ENCODE measurements at places on chromosomes 6 and 20. TPM values are rescaled to one million over a fixed set of nuclear protein-coding genes. Genes with fewer than 3 reads are reported as not detected.

GRCh38 chr20:63165356-63166192 is 50.4 kb downstream of the YTHDF1 start:
- H3K4me1 ChIP-seq, result no peaks in the 10 kb centered on the region
- no peak overlapping the region for H3K27ac ChIP-seq
- no peak overlapping the region for H3K4me3 ChIP-seq
- no peaks in the 10 kb centered on the region for H3K36me3 ChIP-seq
- H3K27me3 ChIP-seq, result no peaks in the 10 kb centered on the region

DNA sequence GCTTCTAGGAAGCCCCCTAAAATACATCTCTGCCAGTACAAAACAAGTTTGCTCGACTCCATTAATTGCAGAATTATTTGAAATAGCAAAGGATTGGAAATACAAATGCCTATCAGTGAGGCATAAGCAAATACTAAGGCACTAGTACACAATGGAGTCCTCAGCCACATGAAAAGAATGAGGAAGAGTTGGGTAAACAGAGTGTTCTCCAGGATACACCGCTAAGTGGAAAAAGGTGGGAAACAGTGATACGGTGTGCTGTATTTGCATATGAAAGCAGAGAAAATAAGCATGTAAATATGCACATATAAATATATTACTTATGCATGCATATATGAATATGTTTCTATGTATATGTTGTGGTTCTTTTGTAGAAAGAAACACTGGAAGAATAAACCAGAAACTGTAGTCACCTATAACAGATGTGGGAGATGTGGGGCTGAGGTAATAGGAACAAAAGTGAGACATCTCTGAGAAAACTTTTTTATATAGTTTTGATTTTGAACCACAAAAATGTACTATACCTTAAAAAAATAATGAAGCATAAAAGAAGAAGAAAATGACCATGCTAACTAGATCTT is 143.4 kb upstream of the MYLIP start:
- no peaks in the 10 kb centered on the region for H3K4me1 ChIP-seq
- no peak overlapping the region for H3K4me3 ChIP-seq
- no peak for DNase-seq
- no peak overlapping the region for H3K27ac ChIP-seq
- no peaks in the 10 kb centered on the region for H3K27me3 ChIP-seq

The PDYN gene
- polyA plus RNA-seq, result not detected

DNA sequence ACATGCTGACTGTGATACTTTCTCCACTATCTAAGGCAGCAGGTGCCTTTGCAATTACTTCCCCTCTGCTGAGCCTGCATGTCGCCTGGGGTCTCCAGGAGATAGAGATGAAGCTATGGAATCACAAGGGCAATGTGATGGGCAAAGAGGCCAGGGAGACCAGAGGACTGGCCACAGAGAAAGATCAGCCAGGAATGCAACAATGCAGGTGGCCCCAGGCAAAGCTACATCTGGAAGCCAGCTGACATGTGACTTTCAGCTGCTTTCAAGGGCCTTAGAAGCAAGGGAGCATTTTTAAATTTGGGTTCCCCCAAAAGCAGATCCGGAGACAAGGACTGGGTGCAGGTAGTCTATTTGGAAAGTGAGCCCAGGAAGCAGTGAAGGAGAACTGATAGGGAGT is 107.9 kb upstream of the SRSF6 start:
- no peaks in the 10 kb centered on the region for H3K36me3 ChIP-seq
- DNase-seq, result no peak
- H3K4me1 ChIP-seq, result no peaks in the 10 kb centered on the region
- no peak overlapping the region for H3K27ac ChIP-seq
- no peak overlapping the region for H3K4me3 ChIP-seq
- H3K27me3 ChIP-seq, result no peaks in the 10 kb centered on the region

DNA sequence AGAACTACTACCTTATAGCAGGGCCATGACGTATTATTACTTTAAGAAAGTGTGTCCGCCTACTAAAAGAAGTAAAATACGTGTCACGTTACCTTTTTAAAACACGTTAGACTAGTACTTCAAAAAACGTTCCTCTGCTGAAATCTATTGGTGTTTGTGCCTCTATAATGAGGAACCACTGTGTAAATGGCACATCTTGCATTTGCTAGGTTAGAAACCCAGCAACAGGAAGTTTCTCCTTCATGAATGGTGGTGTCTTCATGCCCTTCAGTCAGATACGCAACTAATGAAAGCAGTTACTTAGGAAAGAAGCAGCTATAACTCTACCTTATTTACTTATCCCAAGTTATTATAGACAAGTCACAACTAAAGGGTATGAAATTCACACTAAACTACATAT is 343.5 kb downstream of the RNGTT start:
- H3K4me1 ChIP-seq, result no peaks in the 10 kb centered on the region
- H3K4me3 ChIP-seq, result no peak overlapping the region
- DNase-seq, result no peak
- H3K27ac ChIP-seq, result no peak overlapping the region

- H3K27ac ChIP-seq, result no peak overlapping the region
- H3K4me3 ChIP-seq, result no peak overlapping the region
- H3K36me3 ChIP-seq, result no peaks in the 10 kb centered on the region
- no peaks in the 10 kb centered on the region for H3K27me3 ChIP-seq
Measured at GRCh38 chr6:161882196-161882765, 608.4 kb upstream of the AGPAT4 start.

DNA sequence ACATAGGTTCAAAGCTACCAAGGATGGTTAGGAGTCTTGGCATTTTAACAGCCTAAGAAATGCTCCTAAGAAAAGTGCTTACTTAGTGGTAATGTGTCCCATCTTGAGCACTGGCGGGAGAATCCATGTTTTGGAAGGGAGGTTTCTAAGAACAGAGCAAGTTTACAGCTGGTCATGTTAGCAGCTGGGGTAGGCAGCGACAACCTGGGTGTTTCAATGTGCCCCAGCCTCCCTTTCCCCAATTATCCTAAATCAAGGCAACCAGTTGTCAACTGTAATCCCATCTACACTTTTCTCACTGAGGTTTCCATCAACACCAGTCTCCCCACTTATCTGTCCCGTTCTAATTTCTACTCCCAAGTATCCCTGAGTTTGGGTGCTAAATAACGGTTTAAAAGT is 1.6 kb upstream of the JAG1 start:
- no peaks in the 10 kb centered on the region for H3K36me3 ChIP-seq
- no peak for DNase-seq
- H3K27me3 ChIP-seq, result peaks cover 4% of the 10 kb centered on the region
- H3K4me3 ChIP-seq, result no peak overlapping the region
- peaks cover 22% of the 10 kb centered on the region for H3K4me1 ChIP-seq

The SYTL3 gene
- 12.7 TPM for polyA plus RNA-seq

The LGSN gene
- not detected for polyA plus RNA-seq

DNA sequence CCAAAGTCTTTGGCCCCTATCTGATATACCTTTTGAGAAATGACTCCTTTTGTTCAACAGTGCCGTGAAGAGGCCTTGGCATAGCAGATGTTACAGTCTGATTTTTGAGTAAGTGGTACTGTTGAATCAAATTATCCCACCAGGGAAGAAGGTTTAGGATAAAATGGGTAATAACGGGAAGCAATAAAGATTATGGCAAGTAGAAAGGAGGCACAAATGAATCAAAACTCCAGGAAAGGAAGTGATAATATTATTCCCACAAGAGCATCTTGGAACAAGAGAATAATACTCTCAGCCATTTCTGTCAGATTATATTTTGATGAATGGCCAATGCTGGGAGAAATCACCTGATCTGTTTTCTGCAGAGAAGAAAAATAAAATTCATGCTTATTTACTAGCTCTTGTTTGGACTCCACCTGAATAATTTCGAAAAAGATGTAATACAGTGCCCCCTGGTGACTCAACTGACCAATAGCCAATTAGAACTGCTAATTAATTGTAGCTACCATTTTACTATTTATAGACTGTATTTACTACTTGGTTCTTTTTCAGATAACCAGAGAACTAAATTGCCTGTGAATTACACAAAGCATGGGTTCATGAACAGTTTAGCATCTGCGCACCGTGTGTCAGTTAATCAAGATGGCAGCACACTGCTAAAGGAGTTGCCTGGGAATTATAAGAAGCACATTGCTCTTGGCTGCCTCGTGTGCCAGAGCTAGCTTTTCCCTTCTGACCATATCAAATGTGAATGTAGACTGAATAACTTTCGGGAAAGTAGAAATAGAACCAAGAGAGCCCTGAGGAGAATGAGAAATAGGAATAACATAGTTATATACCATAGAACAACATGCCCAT is 78.5 kb upstream of the TRDN start:
- no peak for DNase-seq
- H3K27ac ChIP-seq, result no peak overlapping the region
- H3K4me1 ChIP-seq, result no peaks in the 10 kb centered on the region
- no peak overlapping the region for H3K4me3 ChIP-seq
- no peaks in the 10 kb centered on the region for H3K27me3 ChIP-seq

DNA sequence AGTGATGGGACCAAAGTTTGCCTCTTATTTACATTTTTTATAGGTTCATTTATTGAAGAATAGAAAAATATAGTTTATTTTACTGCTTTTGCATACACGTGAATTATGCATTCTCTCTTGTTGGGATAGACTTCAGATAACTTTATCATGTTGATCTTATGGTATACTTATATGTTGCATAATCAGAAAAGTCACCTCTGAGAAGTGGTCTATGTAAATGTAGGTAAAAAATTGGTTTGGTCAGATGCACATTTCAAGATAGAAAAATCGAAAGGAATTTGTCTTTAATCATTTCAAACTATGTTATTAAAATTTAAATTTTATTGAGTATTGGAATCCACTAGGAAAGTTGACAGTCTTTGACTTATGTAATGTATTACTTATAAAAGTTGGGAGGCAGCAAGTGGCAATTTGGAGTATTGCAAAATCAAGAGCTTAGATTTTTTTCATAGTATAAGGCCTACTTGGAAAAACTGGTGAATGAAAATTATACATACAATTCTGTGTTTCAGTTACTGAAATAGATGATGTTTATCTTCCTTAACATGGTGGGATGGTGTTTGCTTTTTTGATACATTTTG is 2.4 kb downstream of the PHF3 start:
- H3K27ac ChIP-seq, result no peak overlapping the region
- DNase-seq, result no peak
- peaks cover 3% of the 10 kb centered on the region for H3K36me3 ChIP-seq
- no peak overlapping the region for H3K4me3 ChIP-seq
- no peaks in the 10 kb centered on the region for H3K27me3 ChIP-seq
- H3K4me1 ChIP-seq, result peaks cover 23% of the 10 kb centered on the region

- peak; percentile 4 for DNase-seq
- H3K4me3 ChIP-seq, result peak overlapping the region; percentile 97
- no peaks in the 10 kb centered on the region for H3K36me3 ChIP-seq
- peaks cover 27% of the 10 kb centered on the region for H3K4me1 ChIP-seq
Measured at GRCh38 chr6:89818977-89819335, 638 bp downstream of the MDN1 start.

DNA sequence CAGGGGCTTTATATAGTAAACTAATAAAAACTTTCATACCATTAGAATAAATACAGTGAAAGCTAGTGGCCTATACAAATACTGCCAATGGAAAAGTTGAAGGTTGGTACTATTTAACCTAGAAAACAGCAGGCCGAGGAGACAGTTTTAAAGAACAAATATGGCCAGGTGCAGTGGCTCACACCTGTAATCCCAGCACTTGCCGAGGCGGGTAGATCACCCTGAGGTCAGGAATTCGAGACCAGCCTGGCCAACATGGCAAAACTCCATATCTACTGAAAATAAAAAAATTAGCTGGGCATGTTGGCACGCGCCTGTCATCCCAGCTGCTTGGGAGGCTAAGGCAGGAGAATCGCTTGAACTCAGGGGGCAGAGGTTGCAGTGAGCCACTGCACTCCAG is 24.8 kb downstream of the GLYATL3 start:
- no peaks in the 10 kb centered on the region for H3K36me3 ChIP-seq
- no peak overlapping the region for H3K4me3 ChIP-seq
- no peaks in the 10 kb centered on the region for H3K27me3 ChIP-seq
- no peaks in the 10 kb centered on the region for H3K4me1 ChIP-seq

The TMEM151B gene
- not detected for polyA plus RNA-seq

- no peaks in the 10 kb centered on the region for H3K36me3 ChIP-seq
- peaks cover 17% of the 10 kb centered on the region for H3K4me1 ChIP-seq
- peak overlapping the region; percentile 49 for H3K27ac ChIP-seq
- no peak for DNase-seq
- no peak overlapping the region for H3K4me3 ChIP-seq
Measured at GRCh38 chr20:58406422-58407001, 17.5 kb downstream of the VAPB start.

DNA sequence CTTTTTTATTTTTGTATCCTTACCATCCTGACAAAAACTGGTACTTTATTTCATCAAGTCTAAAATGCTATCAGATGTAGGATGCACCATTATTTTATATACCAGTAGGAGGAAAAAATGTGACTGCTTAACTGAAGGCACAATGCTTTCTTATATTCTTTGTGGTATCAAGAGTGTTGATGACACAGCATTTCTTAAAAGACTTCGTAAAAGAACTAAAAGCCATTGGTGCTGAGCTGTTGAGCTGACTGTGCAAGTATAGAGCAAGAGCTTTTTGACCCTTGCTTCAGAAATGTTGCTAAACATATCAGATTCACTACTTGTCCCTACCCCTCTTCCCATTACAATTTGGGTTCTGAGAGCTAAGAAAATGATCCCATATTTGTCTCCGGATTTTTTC is 17.5 kb downstream of the SF3B5 start:
- H3K36me3 ChIP-seq, result no peaks in the 10 kb centered on the region
- H3K27ac ChIP-seq, result no peak overlapping the region
- DNase-seq, result no peak
- H3K4me3 ChIP-seq, result no peak overlapping the region
- no peaks in the 10 kb centered on the region for H3K27me3 ChIP-seq

GRCh38 chr6:159682295-159682694 is 10.7 kb downstream of the SOD2 start:
- peaks cover 94% of the 10 kb centered on the region for H3K36me3 ChIP-seq
- H3K27ac ChIP-seq, result peak overlapping the region; percentile 64
- no peak overlapping the region for H3K4me3 ChIP-seq
- no peak for DNase-seq
- H3K27me3 ChIP-seq, result no peaks in the 10 kb centered on the region

- peak overlapping the region; percentile 29 for H3K27ac ChIP-seq
- peaks cover 15% of the 10 kb centered on the region for H3K4me1 ChIP-seq
- no peak overlapping the region for H3K4me3 ChIP-seq
- no peaks in the 10 kb centered on the region for H3K36me3 ChIP-seq
- peak; percentile 91 for DNase-seq
Measured at GRCh38 chr6:167079853-167080297, 43.0 kb upstream of the CCR6 start.

The ECT2L gene
- polyA plus RNA-seq, result not detected
